Kasumi-1 (cell line): ENCODE measurements at places on chromosomes 12 and 14.
A peak's percentile ranks its signal among the peaks of the same experiment; 100 is the strongest.

GRCh38 chr14:35503646-35504045 is 30.3 kb upstream of the INSM2 start:
- DNase-seq = no peak

DNA sequence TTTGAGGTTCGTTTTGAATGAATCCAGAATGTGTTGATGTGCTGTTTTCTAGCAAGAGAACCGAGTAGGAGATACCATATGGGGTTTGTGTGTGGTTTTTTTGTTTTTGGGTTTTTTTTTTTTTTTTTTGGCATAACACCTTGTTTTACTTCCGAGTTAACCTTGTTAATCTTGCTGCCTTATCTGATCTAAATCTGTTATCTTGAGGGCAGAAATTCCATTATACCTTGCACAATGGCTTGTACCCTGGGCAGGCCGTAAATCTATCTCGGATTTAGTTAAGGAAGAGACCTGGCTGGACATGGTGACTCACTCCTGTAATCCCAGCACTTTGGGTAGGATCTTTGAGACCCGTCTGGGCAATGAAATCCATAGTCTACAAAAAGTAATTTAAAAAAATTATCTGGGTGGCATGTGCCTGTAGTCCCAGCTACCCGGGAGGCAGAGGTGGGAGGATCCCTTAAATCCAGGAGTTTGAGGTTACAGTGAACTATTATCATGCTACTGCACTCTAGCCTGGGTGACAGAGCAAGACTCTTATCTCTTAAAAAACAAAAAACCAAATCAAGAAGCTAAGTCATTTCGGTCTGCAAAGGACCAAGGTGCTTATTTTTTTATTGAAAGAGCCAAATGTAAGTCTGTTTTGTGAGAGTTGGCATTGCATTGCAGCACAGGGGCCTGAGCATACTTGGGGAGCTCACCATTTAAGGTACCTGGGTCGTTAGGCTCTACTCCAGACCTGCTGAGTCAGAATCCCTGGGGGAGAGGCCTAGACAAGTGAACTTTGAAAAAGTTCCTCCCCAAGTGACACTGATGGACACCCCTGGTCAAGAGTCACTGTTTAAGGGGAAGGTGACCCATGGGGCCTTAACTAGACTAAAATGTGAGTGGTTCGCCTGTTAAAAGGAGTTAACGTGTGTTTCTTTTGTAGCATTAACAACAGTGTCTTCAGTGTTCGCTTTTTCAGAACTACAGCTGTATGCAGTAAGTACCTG is 6.7 kb downstream of the DLST start:
- DNase-seq = no peak

DNA sequence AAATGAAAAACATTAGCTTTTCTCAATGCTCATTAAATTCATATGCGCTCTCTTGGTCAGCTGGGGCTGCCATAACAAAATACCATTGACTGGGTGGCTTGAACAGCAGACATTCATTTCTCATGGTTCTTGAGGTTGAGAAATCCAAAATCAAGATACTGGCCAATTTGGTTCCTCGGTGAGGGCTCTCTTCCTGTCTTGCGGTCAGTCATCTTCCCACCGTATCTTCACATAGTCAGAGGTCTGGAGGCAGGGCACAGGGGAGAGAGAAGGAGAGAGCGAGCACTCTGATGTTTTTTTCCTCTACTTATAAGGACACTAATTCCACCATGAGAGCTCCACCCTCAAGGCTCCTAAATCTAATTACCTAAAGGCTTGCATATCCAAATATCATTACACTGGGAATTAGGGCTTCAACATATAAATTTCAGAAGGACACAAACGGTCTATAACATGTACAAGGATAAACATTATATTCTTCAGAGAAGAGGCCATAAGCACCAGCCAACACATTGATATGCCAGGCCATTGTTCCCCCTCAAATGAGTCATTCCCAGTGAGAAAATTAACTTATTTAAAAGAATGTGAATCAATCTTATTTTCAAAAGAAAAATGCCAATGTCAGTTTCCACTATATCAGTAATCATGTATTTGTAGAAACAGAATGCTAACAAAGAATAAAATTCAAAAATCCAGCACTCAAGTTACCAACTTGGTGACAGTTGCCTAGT is 152.2 kb downstream of the BTG1 start:
- no peak for DNase-seq

DNA sequence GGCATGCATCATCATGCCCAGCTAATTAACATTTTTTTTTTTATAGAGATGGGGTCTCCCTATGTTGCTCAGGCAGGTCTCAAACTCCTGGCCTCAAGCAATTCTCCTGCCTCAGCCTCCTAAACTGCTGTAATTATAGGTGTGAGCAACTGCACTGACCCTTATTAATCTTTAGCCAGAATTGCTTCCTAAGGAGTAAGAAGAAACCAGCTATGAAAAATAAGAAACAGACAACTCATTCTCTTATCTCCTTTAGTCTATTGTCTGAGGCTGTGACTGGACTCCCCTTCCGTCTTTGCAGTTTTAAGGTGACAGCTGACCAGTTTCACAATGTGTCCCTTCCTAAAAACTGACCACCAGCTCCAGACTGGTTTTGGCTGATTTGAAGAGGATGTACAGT is 52.4 kb downstream of the EMP1 start:
- no peak for DNase-seq

DNA sequence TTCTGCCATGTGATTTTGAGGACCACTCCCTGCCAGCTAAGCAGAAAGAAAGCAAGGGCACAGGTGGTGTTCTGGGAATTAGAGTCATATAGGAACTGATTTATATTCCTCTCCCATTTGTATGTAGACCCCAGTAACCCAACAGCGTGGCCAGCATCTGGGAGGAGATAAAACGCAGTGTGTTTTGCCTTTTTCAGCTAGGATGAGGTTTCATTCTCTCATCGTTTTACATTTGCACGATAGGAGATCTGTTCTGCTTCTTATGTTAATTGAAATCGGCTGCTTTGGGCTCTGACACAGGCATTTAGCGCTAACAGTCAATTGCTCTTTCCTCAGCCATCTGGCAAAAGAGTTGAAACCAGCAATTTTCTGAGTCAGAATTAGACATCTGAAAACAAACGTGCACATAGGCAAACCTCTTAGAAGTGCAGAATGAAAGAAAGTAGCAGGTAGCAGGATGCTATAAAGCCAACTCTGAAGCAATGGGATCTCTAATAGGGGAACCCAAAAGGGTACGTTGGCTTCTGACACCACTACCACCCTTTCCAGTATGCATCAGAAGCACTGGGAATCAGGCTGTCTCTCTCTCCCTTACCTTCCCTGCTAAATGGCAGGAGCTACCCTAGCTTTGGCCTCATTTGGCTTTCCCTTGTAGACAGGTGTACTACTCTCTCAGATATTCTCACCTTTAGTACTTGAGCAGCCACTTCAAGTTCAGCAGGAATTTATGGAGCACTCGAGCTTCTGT is 219.1 kb downstream of the PHLDA1 start:
- no peak for DNase-seq

DNA sequence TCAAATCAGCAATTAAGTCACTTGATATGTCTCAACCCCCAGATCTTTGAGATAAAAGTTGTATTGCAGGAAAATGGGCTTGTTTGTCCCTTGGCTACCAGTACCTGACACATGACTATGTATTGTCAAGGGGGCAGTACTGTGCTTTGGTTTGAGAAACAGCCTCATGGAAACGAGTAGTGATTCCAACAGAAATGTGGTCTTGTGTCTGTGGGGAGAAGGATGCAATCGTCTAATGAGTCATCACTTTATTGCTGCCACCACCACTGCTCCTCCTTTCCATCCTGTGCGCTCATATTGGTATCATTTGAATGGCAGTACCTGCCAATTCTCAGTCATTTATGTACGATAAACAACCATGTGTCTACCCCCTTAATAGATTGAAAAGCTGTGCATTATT is 72.8 kb upstream of the ARHGAP5 start:
- no peak for DNase-seq

DNA sequence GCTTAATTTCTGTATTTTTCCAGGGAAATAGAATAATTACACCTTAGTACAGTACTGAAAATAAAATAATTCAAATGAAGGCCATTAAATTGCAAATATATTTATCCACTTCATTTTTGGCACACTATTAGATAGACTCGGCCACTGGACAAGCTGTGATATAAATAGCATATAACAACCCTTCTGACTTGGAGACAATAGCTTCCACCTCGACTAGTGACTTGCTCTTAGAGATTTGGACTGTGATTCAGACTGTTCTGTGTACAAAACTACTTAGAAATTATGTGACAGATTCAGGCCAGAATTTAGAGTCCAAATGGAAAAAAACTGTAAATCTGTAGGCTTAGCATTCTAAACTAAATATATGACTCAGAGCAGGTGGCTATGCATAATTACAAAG is 949.9 kb downstream of the LRFN5 start:
- DNase-seq = no peak

DNA sequence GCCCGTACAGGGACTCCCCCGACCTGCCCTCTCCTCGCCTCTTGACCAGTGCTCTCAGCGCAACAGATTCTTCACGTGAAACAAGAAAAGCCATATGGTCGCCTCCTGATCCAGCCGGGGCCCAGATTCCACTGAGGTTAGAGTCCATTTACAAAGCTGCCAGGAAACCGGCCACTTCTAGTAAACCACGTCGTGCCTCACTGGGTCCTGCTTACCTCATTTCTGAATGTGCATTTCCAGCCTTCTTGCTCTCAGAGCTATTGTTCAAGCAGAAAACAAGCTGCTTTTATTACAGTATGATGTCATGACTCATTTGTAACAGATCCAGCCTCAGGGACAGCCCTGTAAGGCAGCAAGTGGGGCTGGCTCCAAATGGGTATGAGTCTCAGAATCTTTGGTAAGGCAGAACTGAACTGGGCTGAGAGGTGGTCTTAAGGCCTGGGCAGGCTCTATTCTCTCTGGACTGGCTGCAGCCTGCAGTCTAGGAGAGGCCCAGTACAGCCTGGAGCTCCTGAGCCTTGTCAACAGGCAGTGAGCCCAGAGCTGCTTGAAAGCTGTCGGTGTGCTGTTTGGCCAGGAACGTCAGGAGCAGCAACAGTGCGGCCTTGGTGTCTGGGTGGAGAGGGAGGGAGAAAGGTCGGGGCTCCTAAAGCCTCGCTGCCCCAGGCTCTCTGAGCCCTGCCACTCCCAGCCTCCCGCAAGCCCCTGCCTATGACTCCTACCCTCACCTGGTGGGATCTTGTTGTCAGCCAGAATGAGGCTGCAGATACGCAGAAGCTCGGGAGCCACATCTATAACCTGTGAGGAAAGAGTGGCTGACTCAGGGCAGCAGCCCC is 8.3 kb downstream of the REC8 start:
- DNase-seq = no peak

- DNase-seq = no peak
Observed at GRCh38 chr14:62347562-62348011, 585.4 kb downstream of the SNAPC1 start.

- DNase-seq = no peak
Observed at GRCh38 chr14:102523569-102524450, 14.2 kb upstream of the ANKRD9 start.

- peak; percentile 32 for DNase-seq
Observed at GRCh38 chr14:21241218-21241819, 27.9 kb downstream of the HNRNPC start.

DNA sequence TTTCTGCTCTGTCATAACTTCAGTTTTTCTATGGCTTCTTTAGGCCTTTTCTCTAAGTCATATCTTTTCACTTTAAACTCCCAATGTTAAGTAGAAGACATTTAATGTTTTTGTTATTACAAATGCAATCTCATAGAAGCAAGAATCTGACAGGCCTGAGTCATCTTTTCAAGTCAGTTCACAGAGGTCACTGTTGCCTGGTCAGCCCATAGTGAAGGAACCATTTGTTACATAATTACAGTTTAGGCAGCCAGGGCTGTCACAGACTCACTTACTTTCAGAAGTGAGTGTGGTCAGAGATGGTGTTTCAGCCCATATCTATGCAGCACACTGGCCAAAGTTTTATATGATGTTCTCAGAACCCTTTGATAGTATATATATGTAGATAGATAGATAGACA is 46.5 kb downstream of the CCER1 start:
- no peak for DNase-seq

DNA sequence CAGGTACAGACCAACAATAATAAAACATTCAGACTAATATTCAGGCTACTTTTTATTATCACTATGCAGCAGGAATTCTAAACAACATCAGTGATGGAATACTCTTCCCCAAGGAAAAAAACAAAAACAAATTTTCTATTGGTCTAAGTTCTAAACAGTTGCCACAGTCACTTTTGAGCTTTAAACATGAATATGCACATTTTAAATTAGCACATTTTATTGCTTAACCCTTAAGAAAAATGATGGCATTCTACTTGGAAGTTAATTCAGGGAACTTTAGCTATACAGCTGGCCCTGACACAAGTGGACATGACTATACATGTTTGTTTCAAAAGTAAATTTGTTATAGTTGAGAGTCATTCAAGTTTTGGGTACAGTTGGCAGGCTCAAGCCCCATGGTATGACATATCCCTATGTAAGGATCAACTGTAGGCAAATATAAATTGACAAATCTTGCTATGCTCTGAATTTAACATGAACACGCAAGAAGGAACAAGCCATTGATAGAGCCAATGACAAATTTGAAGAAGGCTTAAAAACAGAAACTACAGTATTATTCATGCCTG is 224.3 kb upstream of the AMIGO2 start:
- no peak for DNase-seq

- DNase-seq = no peak
Observed at GRCh38 chr14:94426526-94426925, 26.1 kb downstream of the SERPINA11 start.

GRCh38 chr12:130128790-130129735 is 33.2 kb upstream of the FZD10 start:
- DNase-seq = no peak
